ENCODE measurements at places on chromosomes 5 and 9.

DNA sequence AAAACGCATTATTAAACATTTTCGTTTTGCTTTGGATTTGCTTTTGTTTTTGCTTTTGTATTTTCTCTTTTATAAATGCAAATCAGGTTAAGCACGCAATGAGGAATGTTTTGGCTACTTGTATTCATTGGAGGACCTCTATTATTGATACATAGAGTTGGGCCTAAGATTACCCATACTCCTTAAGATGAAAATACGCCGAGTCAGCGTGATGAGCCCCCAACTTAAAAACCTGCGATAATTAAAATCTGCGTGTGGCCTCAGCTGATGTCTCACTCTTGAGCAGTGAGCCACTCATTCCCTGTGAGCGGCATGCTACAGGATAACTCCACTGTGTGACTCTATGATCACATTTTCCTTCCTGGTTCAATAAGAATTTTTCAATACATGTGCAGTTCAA, 518.3 kb downstream of the IRX1 start:
- DNase-seq = no peak

DNA sequence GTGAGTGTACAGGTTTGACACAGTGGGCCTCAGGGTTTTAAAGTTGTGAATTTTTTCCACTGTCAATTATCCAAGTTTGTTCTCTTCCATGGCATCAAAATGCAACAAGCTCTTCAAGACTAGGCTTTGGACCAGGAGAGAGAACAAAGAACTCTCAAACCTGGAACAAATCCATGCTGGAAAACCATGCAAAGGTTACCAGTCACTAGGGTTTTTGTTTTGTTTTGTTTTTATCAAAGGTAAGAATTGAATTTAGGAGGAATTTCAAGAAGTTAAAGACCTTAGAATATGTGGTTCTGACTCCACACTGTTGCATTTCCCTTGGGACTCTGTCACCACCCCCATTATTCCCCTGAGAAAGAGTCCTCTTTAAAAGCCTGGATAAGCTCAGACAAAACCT, 191.1 kb upstream of the PIK3R1 start:
- DNase-seq = no peak

GRCh38 chr9:36039696-36040095, 3.0 kb downstream of the RECK start:
- no peak for DNase-seq

- no peak for DNase-seq
These were observed 158.7 kb downstream of the NMUR2 start for GRCh38 chr5:152246401-152246800.

DNA sequence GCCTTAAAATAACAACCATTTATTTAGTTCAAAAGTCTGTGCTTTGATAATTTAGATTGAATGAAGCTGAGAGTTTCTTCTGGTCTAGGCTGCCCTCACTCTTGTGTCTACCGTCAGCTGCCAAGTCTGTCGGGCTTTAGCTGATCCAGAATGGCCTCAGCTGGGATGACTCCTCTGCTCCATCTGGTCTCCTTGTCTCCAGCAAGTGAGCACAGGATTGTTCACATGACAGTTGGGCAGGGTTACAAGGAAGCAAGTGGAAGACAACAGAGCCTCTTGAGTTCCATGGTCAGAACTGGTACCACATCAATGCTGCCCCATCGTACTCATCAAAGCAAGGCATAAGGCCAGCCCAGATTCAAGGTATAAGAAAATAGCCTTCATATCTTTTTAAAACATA, 9.0 kb downstream of the HTR1A start:
- no peak for DNase-seq

DNA sequence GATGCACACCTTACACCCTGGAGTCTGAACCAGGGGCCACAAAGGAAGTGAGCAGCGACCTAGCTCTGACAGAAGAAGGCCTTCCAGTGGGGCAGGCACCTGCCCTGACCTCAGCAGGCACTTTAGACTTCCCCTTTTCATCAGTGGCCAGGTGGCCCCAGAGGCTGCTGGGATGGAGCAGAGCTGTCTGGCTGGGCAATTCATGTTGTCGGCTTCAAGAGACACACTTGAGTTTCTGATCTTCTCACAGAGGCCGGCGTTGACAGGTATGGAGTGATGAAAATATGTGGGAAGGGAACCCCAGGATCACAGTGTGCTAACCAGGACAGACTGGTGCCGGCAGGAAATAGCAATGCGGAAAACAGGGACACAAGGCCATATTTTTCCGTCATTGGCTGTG, 375.5 kb downstream of the CTNND2 start:
- DNase-seq = no peak

- DNase-seq = no peak
These were observed 108.7 kb upstream of the SSBP2 start for GRCh38 chr5:81859624-81860023.

GRCh38 chr9:81390792-81391456, 298.4 kb downstream of the TLE1 start:
- peak; percentile 24 for DNase-seq

- no peak for DNase-seq
These were observed 41.7 kb upstream of the MATR3 start for GRCh38 chr5:139251695-139252288.

- DNase-seq = no peak
These were observed 1738.8 kb downstream of the EFNA5 start for GRCh38 chr5:105931881-105932421.

- no peak for DNase-seq
These were observed 1248.1 kb upstream of the CDH18 start for GRCh38 chr5:21236104-21236503.

DNA sequence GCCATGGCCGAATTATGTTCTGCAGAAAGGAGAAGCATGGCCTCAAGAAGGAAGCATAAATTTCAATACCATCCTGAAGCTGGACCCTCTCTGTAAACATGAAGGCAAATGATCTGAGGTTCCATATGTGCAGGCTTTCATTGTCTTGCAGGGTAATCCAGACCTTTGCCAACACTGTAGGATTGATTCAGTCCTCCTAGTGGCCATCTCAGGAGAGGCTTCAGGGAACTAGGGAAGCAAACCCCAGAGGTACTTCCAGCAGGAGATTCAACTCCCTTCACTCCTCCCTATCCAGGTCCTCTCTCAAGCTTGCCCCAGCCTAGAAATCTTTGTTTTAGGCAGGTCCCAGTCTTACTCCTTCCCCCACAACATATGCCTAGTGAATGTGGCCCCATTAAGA, 99.3 kb upstream of the HCN1 start:
- DNase-seq = no peak

DNA sequence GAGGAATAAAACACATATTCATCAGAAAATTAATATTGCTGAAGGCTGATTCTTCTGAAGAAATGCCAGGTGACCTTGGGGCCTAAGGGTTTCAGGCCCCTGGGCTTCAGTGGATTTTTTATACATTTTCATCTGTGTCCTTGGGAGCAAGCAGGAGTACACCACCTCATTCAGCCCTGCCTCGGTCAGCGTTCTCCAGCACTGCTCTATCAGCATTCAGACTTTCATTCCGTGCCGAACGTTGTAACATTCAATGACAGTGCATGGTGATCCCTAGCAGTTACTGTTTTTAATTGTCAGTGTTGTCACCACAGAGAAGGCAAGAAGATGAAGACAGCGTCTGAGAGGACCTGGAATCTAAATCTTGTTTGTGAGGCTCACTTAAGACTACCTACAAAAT, 490.4 kb downstream of the DNAH5 start:
- no peak for DNase-seq

GRCh38 chr9:122832194-122832593, 3.8 kb upstream of the PDCL start:
- DNase-seq = no peak

GRCh38 chr5:125582352-125582751, 835.9 kb upstream of the ZNF608 start:
- no peak for DNase-seq

DNA sequence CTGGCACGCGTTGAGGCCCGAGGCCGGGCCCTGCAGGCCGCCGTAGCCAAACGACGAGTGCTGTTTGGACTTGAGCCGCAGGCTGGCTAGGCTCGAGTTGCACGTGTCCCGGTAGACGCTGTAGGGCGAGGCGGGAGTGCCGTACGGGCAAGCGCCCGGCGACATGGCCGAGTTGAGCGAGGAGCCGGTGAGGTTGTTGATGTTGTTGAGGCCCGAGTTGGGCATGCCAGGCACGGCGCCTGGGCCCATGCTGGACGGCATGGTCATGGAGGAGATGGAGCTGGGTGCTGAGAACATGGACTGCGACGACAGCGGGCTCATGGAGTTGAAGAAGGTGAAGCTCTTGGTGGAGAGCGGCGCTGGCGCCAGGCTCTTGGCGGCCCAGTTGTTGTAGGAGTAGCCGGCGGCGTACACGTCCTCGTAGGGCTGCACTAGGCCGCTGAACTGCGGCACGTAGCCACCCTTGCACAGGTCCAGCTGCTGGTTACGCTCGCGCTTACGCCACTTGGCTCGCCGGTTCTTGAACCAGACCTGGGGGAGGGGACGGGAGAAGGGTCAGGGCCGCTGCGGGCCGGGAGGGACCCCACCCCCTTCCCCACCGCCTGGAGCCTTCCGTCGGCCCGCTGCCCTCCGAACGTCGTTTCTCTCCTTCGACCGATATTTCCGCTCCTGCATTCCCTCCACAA, 5.1 kb downstream of the PITX1 start:
- DNase-seq = no peak

DNA sequence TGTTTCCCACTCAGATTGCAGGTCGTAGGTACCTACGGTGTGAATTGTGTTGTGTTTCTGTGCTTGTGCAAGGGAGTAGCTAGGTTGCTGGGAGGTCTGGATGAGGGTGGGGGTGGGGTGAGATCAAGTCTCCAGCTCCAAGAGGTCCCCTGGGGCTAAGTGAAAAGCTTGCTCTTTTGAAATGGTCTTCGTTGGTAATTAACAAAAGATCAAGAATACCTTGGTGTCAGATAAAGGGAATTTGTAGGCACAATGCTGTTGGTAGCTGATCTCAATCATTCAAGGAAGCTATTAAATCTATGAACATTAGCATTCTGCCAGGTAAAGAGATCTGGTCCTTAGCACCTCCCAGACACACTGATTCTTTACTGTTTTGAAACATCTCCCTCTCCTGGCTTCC, 928 bp upstream of the PCDHGC4 start:
- DNase-seq = no peak

DNA sequence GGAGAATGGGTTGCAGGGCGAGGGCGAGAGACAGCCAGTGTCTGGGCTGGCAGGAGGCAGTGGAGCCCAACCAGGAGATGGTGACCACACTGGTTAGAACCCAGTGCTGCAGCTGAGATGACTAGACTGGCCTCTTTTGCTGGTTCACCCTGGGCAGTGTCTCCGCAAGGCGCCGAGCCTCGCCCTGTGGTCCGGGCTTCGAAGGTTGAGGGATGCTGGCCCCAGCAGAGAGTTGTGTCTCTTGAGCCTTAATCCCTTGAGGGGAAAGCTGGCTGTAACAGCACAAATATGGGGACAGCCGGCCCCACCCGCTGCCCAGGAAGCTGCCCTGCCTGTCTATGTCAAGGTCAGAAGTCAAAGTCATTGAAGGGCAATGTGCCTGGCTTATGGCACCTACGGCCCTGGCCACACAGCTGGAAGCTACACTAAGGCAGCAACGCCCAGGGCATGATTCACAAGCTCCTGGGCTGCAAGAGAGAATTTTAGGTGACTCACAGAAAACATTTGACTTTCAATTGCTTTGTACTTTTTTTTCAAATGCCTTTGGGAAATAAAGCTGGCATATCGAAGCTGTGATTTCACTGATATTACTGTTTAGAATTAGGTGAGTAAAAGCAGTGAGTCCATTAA, 33.3 kb downstream of the NKX2-5 start:
- DNase-seq = no peak

- DNase-seq = no peak
These were observed 51.7 kb downstream of the ARHGAP26 start for GRCh38 chr5:142821733-142822487.

- DNase-seq = no peak
These were observed 20.9 kb upstream of the RFK start for GRCh38 chr9:76415154-76415553.

GRCh38 chr9:7209016-7209715, 451.4 kb downstream of the KDM4C start:
- DNase-seq = no peak

- DNase-seq = peak; percentile 90
These were observed 86.7 kb upstream of the PCA3 start for GRCh38 chr9:76677481-76678055.

DNA sequence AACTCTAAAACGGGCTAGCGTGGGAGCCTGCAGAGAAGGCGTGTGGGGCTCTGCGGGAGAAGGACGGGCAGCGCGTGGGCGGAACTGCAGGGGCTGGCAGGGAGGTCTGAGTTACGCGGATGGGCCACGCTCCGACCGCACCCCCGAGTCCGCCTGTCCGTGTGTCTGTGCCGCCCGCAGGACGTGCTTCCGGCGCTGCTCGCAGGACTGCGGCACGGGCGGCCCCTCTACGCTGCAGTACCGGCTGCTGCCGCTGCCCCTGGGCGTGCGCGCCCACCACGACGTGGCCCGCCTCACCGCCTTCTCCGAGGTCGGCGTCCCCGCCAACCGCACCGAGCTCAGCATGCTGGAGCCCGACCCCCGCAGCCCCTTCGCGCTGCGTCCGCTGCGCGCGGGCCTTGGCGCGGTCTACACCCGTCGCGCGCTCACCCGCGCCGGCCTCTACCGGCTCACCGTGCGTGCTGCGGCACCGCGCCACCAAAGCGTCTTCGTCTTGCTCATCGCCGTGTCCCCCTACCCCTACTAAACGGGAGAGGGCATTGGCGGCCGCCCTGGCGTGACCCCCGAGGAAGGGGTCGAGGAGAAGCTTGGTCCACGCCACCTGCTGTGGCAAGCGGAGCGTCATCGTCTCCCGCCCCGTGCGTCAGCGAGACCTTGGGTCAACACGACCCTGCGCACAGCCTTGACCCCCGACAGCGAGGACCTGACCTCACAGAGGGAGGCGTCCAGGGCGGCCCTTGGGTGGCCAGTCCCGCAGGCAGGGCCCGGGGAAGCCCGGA, 11.4 kb upstream of the ASS1 start:
- DNase-seq = no peak

- DNase-seq = peak; percentile 70
These were observed 26.2 kb downstream of the OSMR start for GRCh38 chr5:38871790-38872551.

DNA sequence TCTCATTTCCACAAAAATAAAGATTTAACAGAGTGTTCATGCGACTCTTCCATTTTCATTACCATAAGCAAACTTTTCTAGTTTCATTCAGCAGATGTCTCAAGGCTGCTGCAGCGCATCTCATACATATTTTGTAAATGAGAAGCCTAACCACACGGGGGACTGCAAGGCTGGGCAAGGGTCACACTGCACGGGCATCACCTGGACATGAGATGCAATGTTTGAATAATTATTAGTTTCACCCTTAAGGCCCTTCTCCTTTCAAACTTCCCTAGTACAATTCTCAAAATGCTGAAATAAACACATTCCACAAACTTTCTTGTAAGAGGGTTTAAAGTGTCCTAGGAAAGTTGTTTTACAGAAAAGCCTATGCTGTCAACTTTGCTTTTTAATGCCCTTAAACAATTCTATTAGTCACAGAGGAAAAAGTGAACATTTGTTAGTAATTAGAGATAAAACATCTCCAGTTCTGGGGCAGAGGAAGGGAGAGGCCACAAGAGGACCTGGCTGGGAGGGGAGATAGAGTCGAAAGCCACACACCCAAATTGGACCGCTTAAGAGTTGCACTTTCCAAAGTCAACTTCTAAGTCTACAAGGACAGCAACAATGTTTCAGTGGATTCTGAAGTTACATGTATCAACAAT, 1.3 kb downstream of the DENND1A start:
- DNase-seq = no peak

- peak; percentile 46 for DNase-seq
These were observed 51.9 kb downstream of the TGFBI start for GRCh38 chr5:136080483-136081216.

Data from pulmonary artery endothelial cell (primary cell).